ENCODE measurements at places on chromosomes 7 and 10.

- no peak for DNase-seq
These were observed 116.0 kb downstream of the ARID5B start for GRCh38 chr10:62017491-62017870.

DNA sequence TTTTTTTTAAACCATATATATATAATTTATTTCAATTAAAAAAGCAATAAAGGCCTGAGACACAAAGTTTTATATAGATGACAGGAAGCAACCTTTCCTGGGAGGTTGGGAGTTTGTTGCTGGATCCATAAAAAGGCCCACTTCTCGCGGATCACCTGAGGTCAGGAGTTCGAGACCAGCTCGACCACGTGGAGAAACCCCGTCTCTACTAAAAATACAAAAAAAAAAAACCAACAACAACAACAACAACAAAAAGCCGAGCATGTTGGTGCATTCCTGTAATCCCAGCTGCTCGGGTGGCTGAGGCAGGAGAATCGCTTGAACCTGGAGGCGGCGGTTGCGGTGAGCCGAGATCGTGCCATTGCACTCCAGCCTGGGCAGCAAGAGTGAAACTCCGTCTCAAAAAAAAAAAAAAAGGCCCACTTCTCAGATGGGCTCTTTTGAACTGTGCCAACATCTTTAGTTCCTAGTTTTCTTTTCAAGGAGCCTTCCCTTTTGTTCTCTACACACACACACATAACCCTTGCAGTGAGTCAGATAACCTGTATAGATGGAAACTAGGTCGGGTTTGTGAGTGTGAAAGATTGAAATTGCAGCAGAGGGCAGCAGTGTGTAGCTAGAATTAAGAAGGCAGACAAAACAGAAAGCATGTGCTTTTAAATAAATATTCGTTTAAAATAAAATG lies 1.2 kb upstream of the SMNDC1 start:
- DNase-seq = peak; percentile 71

GRCh38 chr10:66637273-66638036 lies 288.4 kb upstream of the LRRTM3 start:
- DNase-seq = no peak

DNA sequence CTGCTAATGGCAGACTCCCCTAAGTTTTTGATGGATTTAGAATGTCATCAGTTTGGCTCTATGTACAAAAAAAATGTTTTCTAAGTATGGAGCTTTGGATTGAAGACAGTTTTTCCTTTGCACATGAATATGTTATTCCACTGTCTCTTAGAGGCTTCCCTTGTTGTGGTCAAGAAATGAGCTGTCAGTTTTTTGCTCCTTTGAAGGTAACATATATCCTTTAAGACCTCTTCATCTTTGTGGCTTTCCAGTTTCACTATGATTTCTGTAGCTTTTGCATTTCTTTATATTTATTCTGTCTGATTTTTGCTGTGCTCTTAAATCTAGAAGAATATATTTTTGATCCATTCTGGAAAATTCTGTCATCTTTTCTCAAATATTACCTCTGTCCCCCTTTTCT lies 15.8 kb upstream of the ODAD2 start:
- DNase-seq = no peak

- no peak for DNase-seq
These were observed 3.9 kb upstream of the INA start for GRCh38 chr10:103273041-103273441.

GRCh38 chr7:51082096-51082840 lies 234.3 kb downstream of the COBL start:
- DNase-seq = no peak

DNA sequence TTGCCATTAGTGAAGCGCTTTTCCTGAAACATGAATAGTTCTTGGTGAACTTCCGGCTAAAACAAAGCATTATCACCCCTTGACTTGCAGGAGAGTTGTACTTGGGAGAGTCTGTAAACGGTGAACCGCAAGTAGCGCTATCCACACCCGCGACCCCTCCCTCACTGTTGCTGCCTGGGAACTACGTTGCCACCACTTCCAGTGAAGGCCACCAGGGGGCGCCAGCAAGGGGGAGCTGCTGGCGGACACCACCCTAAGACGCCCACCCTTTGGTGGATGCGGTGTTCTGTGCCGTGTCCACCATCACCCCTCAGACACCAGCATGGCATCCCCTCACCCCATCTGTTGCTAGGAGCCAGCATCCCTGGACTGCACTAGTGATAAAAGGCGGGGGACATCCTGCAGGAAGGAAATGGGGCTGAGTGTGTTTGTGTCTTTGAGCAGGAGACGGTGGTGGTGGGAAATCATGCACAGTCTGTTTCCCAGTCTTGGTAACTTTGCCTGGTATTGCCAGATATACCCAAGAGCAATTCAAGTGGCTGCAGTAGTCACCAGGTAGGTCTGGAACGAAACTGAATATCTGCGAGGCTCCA lies 298.2 kb downstream of the FRMD4A start:
- peak; percentile 16 for DNase-seq

DNA sequence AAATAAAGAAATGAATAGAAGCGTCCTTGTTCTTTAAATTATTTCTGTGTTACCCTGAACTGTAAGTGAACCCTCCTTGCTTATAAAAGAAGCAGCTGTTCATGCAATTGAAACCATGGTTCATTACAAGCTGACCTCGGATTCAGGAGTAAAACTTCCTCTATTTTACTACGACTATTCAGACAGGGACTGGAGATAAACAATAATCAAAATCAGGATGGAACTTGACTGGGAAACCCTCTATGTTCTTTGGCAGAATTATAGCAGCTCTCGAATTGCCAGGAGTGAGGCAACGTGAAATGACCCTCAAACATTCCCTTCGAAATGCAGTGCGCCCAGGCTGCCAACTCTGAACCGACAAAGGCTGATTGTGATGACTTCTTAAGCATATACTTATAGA lies 172.1 kb downstream of the CYP26A1 start:
- DNase-seq = no peak
